ENCODE measurements at places on chromosomes 4 and X.

GRCh38 chr4:116530048-116530447 is 555.3 kb downstream of the TRAM1L1 start:
- no peak for DNase-seq

DNA sequence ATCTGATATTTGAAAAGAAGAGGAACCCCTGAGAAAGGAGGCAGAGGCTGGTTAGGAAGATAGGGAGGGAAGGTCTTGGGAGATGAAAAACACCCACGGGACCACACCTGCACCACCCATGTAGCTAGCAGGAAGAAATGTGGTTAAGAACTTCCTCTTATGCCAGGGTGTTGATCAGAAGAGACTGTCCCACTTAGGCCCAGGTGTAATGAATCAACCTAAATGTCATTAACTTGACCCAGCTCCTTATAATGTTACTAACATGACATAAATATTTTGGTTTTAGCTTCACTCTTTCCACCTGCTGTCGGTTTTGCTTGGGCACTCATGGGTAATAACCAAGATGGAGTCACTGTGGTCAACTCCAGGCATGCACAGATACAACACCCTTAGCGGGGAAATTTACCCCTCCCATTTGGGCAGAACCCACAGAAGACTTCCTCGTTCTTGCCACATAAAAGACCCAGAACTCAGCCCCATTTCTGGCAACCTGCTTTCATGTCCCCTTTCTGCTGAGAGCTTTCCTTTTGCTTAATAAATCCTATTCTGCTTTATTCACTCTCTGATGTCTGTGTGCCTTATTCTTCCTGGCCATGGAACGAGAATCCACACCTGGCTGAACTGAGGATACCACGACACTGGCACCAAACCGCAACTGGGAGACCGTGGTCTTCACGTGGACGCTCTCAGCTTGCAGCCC is 46.8 kb downstream of the ZNF141 start:
- DNase-seq: no peak

DNA sequence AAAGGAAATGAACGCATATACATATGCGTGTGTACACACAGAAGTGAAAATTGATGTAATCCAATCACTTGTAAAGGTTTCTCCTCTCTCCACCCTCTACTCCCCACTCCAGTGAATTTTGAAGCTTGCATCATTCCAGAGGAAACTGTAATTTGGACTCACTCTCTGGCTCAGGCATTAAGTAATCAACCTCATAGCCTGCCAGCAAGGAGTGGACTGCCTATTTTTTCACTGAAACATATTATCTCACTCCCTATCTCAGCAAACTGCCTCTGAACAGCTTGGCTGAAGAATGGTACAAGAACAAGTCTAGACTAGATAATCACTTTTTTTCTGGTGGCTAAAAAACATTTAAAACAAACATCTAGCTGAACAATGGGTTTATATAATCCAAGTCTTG is 124.2 kb downstream of the C4orf51 start:
- no peak for DNase-seq

GRCh38 chrX:152895724-152896420 is 2.0 kb upstream of the ZNF185 start:
- DNase-seq: no peak

GRCh38 chr4:6023731-6024130 is 5.5 kb upstream of the C4orf50 start:
- DNase-seq: no peak

- DNase-seq: peak; percentile 24
These were observed 80.9 kb downstream of the NKX6-1 start for GRCh38 chr4:84417997-84418709.

- DNase-seq: no peak
These were observed 7.6 kb downstream of the ZIC3 start for GRCh38 chrX:137573324-137574101.

- DNase-seq: no peak
These were observed 1.5 kb upstream of the GDPD2 start for GRCh38 chrX:70421618-70422017.

DNA sequence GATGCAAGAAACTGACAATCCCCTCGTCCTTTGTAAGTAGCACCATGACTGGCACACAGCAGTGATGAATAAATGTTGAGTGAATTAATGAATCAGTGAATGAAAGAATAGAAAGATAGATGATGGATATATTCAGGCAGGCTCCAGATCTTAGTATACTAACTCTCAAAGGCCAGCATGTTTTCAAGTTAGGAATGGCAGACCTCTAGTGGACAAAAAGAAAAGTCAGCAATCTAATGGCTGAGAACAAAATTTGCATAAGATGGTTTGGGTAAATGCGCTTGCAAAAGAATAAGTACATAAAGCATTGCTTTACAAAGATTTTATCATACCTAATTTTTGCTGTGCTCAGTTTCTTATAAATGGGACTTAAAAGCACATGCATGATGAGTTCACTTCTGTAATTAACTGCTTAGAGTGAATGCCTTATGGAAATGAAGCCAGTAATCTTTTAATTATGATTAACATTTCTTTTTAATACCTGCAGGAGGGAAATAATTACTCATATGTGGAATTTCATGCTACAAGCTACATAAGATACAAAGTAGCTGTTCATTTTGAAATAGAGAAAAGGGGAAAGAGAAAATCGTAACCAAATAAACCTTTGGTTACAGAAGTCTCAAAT is 126.9 kb upstream of the GPRIN3 start:
- DNase-seq: no peak

- no peak for DNase-seq
These were observed 18.7 kb downstream of the LNX1 start for GRCh38 chr4:53572600-53572994.

- no peak for DNase-seq
These were observed 38.3 kb downstream of the DCLK2 start for GRCh38 chr4:150116506-150116905.

- DNase-seq: no peak
These were observed 102.7 kb downstream of the MGST2 start for GRCh38 chr4:139768366-139768765.

GRCh38 chr4:137644201-137644600 is 111.9 kb upstream of the PCDH18 start:
- DNase-seq: no peak

DNA sequence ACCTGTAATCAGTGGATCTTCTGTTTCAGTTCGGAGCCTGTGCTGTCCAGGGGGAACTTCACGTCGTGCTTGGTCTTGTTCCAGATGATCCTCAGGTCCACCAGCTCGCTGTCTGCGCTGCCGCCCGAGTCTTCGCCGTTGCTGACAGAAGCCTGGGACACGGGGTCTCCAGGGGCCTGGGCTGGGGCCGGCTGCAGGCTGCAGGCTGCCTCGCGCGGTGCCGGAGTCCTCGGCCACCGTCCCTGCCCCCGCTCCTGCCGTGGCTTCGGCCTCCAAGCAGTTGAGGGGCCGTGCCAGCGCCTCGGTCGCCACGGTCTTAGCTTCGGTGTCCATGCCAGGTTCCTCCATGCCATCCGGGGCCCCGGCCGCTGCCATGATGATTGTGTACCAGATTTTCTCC is 37.3 kb upstream of the CCNI start:
- DNase-seq: no peak

GRCh38 chr4:181662383-181662782 is 580.8 kb upstream of the TENM3 start:
- DNase-seq: no peak

DNA sequence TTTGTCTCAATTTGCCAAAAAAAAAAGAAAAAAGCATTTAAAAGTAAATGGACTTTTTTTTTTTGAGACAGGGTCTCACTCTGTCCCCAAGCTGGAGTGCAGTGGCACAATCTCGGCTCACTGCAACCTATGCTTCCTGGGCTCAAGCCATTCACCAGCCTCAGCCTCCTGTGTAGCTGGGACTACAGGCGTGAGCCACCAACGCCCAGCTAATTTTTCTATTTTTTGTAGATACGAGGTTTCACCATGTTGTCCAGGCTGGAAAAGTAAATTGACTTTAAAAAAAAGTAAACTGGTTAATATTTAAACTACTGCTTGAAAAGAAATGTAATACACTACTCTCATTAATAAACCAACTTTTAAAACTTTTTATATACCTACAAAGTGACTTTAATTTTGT is 5.9 kb downstream of the AIFM1 start:
- no peak for DNase-seq
